ENCODE measurements at places on chromosomes 13 and 19.

DNA sequence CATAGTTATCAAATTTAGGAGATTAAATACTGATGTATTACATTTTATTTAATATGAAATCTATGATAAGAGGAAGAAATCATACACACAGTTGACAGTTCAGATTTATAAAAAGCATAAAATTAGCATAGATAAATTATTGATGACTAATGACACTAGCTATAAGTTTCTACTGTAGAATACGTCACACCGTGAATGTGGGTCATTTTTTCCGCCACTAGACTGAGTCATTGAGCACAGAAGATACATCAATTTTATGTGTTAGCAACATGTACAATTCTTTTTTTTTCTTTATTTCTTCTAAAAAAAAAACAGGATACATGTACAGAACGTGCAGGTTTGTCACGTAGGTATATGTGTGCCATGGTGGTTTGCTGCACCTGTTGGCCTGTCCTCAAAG lies 22.2 kb downstream of the AP2S1 start:
- no peak for DNase-seq

DNA sequence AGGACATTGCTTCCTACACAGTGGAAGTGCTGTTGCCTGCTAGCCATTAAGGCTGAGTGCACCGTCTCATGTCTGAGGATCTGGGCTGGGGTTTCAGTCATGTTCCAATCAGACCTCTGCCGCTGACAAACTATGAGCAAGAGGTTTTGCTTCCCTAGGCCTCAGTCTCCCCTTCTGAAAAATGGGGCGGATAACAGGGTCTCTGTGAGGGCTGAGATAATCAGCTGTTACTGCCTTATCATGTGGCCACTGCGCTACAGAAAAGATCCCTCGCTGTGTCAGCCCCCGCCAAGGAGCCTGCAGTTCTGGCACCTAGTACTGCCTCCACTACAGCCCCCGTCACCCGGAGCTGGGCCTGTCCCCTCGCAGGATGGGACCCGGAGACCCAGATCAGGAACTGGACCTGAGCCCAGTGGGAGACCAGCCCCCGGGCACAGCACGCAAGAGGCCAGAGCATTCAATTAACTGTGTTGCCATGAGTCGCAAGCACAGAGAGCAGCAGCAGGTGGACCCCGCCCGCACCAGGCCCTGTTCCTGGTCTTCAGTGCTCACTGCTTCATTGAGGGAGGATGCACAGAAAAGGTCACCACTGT lies 3.0 kb upstream of the PNKP start:
- DNase-seq, result peak; percentile 61

- no peak for DNase-seq
Measured at GRCh38 chr13:23822252-23822824, 66.9 kb downstream of the MIPEP start.

GRCh38 chr13:47598340-47598911 lies 402.6 kb downstream of the SUCLA2 start:
- no peak for DNase-seq

DNA sequence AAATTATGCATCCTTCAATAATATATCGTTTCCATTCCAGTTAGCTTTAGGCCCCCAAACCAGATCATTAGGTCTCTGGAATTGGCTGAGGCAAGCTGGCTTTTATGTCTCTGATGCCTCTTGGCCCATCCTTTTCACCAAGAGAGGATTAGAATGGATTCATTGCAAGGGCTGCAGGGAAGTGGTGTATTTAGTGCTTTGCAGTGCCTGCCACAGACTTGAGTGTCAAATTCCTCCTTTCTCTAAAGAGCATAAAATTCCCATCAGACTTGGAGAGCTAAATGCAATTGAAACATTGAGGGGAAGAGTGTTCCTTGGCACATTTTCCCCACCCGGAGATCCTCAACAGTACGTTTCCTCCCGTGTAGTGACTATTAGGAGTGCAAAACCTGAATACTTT lies 302.6 kb downstream of the ATP8A2 start:
- DNase-seq, result no peak

- DNase-seq, result no peak
Measured at GRCh38 chr19:41495589-41495988, 52.6 kb downstream of the ERICH4 start.

DNA sequence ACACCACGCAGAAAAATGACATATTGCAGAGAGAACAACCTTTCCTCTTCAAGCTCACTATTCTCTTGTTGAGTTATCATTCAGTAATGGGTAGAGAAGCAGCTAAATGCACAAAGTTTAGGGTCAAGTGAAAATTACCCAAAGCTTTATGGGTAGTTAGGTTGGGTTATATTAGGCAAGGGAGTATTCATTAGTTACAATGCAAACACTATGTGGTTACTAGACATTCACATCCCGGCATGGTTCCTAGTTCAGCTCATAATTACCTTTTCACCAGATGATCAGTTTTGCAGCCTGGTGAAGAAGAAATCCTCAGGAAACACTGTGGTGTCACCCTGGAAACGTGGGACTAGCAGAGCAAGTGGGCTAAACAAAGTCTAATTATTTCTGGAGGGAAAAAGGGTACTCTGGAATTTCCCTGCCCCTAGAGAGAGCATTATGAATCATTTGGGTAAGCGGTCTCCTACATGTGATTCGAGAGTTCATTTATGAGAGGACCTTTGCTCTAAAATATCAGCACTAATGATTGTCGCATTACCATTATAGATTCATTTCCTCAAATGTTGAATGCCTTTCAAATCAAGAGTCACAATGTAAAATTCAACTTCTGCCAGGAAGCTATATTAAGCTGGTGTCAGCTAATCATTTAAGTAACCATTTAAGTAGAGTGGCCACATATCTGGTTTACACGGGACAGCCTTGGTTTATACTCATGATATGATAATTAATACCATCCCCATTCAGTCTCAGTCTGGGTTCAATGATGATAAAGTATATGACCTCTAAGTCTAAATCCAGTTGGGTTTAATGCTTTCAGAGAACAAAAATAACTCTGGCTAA lies 1208.0 kb downstream of the DIAPH3 start:
- no peak for DNase-seq

- DNase-seq, result no peak
Measured at GRCh38 chr19:31354799-31355664, 5.8 kb upstream of the TSHZ3 start.

DNA sequence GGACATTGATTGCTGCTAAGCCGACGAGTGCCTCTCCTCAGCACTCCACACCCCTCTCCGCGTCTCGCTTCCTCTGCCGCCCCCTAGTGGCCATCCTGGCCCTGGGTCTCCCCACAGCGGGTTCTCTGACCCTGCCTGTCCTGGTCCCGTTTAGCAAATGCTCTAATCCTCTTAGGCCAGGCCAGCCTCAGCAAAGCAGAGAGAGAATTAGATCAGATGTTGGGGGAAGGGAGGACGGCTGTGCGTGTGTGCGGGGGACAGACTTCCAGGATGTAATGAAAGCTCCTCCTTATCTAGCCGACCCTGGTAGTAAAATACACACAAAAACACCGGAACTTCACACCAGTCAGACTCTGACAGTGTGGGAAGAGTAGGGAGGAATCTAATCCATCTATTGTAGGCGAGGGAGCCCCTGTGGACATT lies 4.5 kb downstream of the TPRX2 start:
- peak; percentile 91 for DNase-seq

GRCh38 chr19:19488875-19489690 lies 26.3 kb downstream of the TSSK6 start:
- peak; percentile 77 for DNase-seq

- DNase-seq, result no peak
Measured at GRCh38 chr19:8251025-8251472, 41.9 kb downstream of the CERS4 start.

- DNase-seq, result peak; percentile 50
Measured at GRCh38 chr19:13597640-13598039, 91.4 kb upstream of the CACNA1A start.

DNA sequence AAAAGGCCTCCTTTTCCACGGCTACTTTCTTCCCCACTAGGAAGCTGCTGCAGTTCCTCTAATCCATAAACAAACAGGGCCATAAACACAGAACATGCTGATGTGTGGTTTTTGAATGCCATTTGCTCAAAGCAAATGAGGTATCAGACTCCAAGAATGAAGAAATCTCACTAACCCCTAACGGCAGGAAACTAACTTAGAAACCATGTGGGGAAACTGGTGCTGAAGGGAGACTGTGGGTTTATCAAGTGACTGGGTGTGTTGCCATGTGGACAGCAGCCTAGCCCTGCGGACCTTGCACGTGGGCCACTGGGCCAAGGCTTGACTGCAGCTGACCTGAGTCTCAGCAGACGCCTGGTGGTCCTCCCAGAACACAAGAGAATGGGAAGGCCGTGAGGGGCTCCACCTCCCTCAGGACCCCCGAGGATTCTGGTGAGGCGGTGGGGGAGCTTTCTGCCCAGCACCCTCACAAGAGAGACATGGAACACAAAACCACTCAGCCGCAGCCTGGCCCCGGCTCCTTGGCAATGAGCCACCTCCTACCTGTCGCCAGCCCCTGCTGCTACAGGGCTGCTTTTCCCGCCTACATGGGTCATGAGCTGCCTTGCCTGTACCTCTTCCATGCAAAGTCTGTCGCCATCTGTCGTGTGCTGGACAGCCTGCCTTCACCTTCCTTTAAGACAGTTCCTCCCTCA lies 10.6 kb downstream of the SLC15A1 start:
- DNase-seq, result no peak

All from BE2C (cell line).